ENCODE measurements at places on chromosomes 4 and X.

GRCh38 chr4:157045507-157046127, 30.3 kb upstream of the GLRB start:
- no peak for DNase-seq

DNA sequence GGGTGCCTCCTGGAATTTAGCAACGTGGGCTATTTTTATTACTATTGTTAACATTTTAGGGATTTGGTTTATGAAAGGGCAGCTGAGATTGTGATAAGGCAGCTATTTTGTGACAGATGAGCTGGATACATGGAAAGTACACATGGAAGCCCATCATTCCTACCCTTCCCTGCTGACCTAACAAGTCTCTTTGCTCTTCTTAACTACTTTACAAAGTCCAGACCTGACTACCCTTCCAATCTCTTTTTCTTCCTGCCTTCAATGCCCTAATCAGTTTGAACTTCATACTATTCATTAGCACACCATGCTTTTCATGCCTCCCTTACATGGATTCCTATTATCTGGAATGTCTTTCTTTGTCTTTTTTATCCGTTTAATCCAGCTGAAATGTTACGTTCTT, 9.4 kb upstream of the AFP start:
- no peak for DNase-seq

DNA sequence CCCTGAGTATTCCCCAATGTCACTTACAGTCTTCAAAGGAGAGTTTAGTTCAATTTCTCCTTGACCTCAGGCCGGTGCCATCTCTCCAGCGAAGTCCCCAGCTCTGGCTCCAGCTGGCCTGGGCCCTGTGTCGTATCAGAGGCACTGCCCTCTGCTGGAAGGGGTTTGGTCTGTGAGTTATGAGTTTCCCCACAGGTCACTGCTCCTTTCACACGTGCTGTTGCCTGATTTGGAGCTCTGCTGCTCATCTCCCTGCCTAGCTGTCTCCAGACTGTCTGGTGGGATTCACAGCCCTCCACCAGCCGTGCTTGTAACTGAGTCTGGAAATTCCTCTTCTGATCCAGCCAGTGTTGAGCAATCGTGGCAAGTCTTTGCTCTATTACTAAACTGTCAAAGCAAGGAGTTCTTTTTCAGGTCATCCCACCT, at the start of gene RAP2C:
RAP2C (minus strand) TSS at position 105 of the 426 bp plus-strand sequence. CDS start 2,179 bp downstream, outside the sequence.
- DNase-seq: peak; percentile 52

DNA sequence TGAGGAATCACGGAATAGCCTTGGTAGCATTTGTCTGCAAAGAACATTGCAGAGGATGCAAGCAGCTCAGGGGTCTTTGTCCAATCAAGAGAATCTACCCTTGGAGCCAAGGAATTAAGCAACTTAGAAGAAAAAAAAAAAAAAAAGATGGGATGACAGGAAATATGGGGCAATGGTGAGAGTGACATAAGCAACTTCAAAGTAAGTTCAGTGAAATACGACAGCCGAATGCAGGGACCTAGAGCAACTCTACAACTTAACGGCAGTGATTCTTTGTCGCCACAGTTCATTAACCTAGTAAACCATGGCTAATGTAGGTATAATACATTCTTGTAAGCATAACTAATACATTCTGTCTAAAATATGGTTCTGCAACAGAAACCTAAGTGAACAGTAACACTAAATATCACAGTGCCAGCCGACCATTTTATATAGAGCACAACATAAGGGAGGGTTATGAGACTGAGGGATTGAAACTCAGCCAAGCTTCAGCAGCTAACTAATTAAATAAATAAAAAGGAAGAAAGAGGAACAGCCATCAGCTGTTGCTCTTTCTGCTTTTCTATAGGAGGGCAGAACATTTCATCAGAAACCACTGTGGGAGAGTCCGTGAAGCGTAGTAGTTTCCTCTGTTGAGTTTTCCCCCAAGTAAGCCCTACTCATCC, 74.7 kb downstream of the PPARGC1A start:
- no peak for DNase-seq

DNA sequence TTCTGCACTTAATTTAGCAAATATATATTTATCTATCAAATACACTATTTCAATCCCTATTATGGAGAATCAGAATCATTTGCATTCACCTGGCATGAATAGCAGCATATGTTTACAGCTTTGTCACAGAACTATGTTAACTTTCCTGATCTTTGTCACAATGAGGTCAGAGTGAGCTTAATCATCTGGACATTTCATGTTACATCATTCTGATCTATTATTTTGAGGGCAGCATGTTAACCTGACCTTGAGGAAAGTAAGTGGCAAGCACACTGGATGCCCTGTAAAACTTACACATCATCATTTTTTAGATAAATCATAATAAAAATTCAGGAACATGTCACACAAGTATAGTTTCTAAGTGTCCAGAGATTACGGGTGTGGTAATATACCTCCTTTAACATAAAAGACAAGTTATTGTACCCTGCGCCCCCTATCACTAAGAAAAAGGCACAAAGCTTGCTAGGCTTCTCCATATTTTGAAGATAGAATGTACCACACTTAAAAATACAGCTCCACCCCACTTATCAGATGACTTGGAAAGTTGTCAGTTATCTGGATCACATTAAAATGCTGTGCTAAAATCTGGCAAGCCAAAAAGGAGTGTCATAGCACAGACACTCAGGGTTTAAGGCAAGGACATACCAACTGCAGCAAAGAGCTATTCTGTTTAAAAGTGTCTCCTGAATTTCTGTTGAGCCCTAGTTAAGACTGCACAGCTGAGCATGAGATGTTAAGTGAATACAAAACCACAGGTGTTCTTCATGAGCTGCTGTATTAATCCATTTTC, 182.7 kb upstream of the FAT4 start:
- no peak for DNase-seq
